ENCODE measurements at places on chromosomes 1 and 21. TPM values are rescaled to one million over a fixed set of nuclear protein-coding genes. Genes with fewer than 3 reads are reported as not detected.

- no peak for DNase-seq
Observed at GRCh38 chr1:16208270-16208987, 4.0 kb downstream of the ARHGEF19 start.

- no peak for DNase-seq
Observed at GRCh38 chr1:31694964-31695313, 8.9 kb downstream of the COL16A1 start.

The LHX8 gene
- total RNA-seq = not detected

- no peak for DNase-seq
Observed at GRCh38 chr1:31637915-31638673, 6.6 kb downstream of the PEF1 start.

- DNase-seq = no peak
Observed at GRCh38 chr1:19121192-19121591, 88.9 kb downstream of the UBR4 start.

The ENSA gene
- 249 TPM for total RNA-seq

- DNase-seq = no peak
Observed at GRCh38 chr21:30083225-30083945, 83.2 kb downstream of the CLDN17 start.

DNA sequence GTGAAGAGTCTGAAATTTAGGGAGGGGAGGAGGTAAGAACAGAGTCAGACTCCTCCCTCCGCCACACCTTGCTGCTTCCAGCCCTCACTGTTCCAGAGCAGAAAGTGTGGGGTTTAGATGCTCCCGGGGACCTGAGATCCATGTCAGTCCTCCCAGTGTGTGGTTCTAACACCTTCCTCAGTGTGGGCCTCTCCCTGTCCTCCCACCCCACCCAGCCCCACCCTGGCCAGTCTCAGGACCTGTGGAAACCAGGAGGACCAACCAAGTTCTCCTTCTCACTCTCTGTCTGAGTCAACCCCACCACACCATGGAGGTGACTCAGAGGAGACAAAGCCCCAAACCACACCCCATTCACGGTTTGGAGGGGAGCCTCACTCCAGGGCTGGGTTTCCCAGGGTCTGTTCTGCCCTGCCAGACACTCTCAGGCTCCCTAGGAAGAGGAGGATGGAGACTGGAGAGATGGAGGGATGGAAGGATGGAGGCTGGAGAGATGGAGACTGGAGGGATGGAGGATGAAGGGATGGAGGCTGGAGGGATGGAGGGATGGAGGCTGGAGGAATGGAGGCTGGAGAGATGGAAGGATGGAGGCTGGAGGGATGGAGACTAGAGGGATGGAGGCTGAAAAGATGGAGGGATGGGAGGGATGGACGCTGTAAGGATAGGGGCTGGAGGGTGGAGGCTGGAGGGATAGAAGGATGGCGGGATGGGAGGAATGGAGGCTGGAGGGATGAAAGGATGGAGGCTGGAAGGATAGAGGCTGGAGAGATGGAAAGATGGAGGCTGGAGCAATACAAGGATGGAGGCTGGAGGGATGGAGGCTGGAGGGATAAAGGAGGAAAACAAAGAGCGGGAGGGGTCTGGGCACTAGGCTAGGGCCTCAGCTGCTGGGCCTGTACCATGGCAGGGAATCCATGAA, 100.9 kb upstream of the RUNX3 start:
- peak; percentile 91 for DNase-seq

The DTL gene
- 85.0 TPM for total RNA-seq

The RALGPS2 gene
- total RNA-seq = 1.8 TPM

The KCNK1 gene
- 1.4 TPM for total RNA-seq

- DNase-seq = no peak
Observed at GRCh38 chr1:219988387-219988786, 57.9 kb downstream of the EPRS1 start.
